Esophagus mucosa (tissue), 1 donor: ENCODE measurements at places on chromosomes 3 and 15.

DNA sequence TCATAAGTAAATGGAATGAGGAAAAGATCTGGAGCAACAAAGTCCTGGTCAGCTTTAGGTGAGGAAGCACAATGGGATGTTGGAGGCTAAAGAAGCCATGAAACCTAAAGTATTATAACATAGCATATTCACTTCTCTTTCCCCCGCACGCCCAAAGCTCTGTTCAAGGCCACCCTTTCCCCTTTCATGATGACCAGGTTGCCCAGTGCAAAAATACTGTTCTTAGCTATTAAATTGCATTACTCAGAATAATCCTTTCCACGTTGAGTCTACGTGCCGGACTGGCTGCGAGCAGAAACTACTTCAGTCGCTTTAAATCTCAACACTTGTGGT is 589 bp upstream of the MAPKBP1 start:
- no peak for ATAC-seq

GRCh38 chr15:92808598-92809063 is 91.5 kb upstream of the CHD2 start:
- peak; percentile 13 for ATAC-seq

- peak; percentile 91 for ATAC-seq
Measured at GRCh38 chr3:182212479-182213076, 500.9 kb downstream of the SOX2 start.

DNA sequence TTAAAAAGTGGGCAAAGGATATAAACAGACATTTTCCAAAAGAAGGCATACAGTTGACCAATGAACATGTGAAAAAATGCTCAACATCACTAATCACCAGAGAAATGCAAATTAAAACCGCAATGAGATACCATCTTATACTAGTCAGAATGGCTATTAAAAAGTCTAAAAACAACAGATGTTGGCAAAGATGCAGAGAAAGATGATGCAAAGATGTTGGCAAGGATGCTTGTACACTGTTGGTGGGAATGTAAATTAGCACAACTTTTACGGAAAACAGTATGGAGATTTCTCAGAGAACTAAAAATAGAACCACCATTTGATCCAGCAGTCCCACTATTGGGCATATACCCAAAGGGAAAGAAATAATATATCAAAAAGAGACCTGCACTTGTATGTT is 53.5 kb downstream of the TLNRD1 start:
- ATAC-seq, result no peak

- ATAC-seq, result no peak
Measured at GRCh38 chr3:46609212-46609721, 3.1 kb upstream of the FAM240A start.

DNA sequence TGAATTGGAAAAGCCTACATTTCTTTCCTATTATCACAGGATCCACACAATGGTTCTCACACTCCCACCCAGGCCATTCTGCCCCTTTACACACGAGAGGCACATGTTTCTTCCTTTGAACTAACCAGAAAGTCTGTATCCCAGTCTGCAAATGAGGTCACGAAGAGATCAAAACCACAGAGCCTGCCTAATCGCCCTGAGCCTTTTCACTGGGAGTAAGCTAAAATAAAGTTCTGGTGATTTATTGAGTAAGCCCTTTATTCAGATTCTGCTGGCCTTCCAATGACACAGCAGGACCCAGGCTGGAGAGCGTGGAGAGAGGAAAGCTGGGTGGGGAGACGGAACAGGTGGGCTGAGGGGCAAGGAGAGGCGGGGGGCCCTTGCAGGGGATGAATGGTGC is 78.7 kb downstream of the ATP1B3 start:
- peak; percentile 61 for ATAC-seq

GRCh38 chr15:48722764-48723661 is 77.5 kb upstream of the FBN1 start:
- ATAC-seq, result peak; percentile 95

- ATAC-seq, result no peak
Measured at GRCh38 chr3:84601303-84601702, 357.5 kb upstream of the CADM2 start.

DNA sequence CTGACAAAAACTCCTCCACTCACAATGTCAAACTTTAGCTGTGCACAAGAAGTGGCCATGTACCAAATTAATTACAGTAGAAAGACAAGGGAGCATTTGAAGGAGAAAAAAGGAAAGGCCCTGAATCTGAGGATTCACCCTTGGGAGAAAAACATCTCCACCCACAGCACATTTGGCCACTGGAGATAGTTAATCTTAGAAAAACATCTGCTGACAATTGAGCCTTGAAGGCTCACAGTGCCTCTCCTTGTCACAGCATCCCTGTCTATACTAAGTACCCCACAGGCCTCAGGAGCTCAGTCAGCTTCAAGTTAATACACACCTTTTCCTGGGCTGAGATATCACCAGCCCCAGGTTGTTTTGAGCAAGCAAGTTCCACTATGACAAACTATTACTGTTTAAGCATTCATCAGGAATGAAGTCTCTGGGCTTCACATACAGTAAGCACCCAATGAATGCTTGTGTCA is 78.1 kb upstream of the SETMAR start:
- ATAC-seq, result no peak

GRCh38 chr3:194321693-194322640 is 29.2 kb downstream of the CPN2 start:
- peak; percentile 55 for ATAC-seq

GRCh38 chr3:58683466-58683865 is 16.9 kb upstream of the FAM3D start:
- no peak for ATAC-seq

- ATAC-seq, result no peak
Measured at GRCh38 chr3:128578346-128578745, 72.3 kb downstream of the RPN1 start.

DNA sequence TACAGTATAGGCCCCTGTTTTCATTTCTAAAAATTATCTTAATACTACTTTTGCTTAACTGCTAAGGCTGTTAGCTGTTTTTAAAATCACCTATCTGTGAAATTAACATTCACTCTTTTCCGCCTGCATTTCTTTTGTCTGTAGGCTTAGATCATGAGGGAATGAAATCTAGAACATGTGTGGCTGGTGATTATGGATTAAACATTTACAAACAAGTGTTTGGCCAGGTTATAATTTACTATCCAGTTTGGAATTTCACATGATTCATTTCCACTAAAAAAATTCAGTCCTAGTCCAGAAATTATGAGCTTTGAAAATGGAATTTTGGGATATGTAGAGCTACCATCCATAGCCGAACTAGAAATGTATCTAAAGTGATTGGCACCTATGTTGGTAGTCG is 39.1 kb downstream of the GOLM2 start:
- ATAC-seq, result no peak

DNA sequence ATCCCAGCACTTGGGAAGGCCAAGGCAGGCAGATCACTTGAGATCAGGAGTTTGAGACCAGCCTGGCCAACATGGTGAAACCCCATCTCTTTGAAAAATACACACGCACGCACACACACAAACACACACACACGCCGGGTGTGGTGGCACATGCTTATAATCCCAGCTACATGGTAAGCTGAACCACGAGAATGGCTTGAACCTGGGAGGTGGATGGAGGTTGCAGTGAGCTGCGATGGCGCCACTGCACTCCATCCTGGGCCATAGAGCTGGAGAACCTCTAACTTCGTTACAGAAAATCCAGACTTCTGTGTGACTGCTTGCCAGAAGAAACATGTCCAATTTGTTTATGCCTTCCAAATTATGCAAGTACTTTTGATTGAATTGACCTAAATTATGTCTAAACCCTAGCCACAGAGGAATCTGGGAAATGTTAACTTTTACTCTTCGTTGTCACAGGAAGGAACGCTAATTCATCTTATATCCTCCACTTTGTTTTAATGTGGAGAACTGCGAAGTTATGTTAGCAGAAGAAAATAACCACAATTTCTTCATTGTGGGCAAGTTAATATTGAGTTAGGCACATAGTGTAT is 21.7 kb downstream of the TRIM59 start:
- ATAC-seq, result no peak

GRCh38 chr3:157112536-157112935 is 47.4 kb downstream of the CCNL1 start:
- no peak for ATAC-seq

GRCh38 chr3:66477856-66478255 is 23.0 kb downstream of the LRIG1 start:
- ATAC-seq, result no peak

DNA sequence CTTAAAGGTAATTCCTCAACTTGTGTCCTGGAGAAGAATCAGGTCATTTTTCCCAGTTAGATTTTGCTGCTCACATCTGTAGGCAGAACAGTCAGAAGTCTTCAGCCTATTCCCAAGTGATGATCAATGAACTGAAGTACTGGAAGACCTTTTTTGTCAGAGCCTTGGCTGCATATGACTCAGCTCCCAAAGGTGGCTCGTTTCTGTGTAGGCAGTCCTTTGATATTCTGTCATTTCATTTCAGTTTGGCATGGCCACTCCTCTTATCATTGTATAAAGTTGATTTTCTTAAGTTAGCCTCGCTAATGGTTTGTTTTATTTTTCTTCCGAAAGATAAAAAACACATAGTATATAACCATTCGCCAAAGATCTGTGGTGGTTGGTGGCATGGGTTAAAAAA is 90.7 kb downstream of the KLHL25 start:
- ATAC-seq, result no peak

DNA sequence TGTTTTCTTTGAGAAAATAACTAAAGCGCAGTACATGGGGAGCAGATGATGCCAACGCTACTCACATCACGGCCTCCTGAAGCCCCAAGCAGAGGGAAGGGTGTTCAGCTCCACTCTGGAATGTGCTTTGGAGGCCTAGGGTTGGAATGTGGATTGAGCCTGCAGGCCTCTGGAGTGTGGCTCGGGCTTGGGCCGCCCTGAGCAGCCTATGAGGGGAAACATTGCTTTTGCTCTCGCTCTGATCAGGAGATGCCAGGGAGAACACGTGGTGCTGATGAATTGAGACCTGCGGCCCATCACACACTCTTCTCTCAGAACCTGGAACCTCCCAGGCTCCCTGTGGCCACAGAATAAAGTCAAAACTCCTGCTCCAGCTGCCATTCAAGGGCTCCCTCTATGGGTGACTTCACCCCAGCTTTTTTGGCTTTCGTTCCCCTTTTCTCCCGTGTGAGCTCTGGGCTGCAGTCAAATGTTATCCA is 23.3 kb downstream of the CCDC13 start:
- peak; percentile 30 for ATAC-seq

DNA sequence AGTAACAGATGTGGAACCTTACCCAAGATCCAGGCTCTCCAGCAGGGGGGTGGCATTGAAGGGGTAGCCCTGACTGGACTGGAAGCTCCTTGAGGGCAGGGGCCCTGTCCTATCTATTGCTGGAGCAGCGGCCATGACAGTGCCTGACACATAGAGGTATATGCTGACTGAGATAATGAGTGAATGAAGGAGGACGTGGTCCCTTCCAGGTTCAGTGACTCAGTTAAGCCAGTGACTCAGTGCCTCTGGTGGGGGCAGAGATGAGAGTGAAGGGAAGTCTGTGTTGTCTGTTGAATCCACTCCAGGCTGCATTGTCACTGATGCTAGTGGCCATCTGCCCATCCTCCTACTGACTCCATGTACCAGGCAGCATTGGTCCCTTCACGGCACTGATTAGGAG is 13.0 kb upstream of the CTXND1 start:
- no peak for ATAC-seq
